ENCODE measurements at places on chromosomes 2 and 18.

DNA sequence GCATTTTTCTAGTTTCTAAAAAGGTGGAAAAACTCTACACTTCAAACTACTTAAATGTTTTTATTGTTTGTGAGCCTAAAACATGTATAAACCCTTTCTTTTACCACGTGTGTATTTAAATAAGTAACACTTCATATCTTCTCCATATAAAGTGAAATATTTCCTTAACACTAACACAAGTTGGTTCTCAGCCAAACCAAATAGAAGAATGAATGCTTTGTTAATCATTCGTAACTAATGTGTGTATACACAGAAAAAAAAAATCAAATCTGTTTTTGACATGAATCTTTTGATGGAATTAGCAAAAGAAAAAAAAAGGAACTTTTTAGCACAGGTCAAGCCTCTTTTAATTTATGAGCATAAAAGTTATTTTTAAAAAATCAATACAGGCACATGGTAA lies 89.3 kb downstream of the EHBP1 start:
- DNase-seq, result peak; percentile 74

GRCh38 chr2:187422282-187422681 lies 25.8 kb downstream of the CALCRL start:
- DNase-seq, result no peak

DNA sequence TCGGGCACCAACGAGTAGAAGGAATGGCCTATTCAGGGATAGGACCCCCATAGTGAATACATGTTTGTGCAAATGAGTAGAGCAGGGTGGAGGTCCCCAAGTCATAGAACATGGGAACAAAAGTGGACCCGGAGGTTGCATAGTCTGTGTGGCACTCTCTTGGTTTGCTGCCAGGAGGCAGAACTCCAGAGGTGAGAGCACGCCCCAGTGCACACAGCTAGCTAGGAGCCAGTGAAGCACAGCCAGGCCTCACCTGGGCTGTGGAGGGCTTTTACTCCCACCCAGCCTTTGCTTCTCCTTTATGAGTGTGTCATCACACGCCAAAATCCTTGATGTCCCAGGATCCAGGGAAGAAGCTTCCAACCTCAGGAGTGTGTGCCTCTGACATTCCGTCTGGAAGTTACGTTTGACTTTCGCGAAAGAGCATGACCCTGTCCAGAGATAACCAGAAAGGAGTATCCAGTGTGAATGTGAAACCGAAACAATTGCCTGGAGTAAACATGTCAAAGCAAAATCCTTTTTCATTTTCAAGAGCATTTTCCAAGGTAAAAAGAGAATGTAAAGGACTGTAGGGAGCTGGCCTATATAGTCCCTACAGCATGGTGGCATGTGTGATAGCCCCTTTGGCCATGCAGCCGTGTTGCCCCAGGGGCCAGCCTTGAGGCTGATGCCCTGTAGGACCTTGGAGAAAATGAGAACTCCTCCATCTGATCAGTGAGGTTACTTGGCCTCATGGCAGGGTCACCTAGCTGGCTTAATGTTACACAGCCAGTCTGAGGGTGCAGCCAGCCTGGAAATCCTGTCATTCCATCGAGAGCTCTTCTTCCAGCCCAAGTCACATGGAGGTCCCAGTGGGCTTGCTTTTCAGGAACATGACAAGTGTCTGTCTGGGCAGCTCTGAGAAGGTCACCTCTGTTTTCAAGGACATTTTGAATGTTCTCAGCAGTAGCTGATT lies 8.8 kb downstream of the TRIB2 start:
- no peak for DNase-seq

DNA sequence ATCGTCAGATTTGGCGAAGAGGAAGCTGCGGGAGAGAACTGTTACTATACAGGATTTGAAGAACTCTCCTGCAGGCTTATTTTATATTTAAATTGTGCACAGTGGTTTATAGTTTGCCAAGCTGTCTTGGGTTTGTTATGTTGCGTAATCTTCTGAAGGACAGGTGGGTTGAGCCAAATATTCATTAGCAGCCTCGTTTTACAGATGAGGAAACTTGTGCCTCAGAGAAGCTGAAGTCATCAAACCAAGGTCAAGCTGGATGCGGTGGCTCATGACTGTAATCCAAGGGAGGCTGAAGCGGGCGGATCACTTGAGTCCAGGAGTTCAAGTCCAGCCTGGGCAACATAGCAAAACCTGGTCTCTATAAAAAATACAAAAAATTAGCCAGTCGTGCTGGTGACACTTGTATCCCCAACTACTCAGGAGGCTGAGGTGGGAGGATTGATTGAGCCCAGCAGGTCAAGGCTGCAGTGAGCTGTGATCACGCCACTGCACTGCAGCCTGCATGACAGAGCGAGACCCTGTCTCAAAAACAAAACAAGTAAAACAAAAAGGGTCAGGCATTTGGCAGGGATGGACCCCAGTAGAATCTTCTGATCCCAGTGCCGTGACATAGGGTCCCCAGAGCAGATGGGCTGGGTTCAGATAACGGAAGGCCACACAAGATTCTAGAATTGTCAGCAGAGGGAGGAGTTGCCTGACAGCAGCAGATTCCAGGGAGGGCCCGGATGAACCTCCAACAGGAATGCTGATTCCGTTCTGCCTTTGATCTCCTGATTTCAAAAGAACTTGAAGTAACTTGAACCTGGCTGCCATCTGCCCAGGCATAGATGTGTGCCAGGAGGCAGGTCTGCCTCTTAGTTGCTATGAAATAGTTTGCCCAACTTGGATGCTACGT lies 50.6 kb downstream of the SH3BP4 start:
- DNase-seq, result peak; percentile 63

DNA sequence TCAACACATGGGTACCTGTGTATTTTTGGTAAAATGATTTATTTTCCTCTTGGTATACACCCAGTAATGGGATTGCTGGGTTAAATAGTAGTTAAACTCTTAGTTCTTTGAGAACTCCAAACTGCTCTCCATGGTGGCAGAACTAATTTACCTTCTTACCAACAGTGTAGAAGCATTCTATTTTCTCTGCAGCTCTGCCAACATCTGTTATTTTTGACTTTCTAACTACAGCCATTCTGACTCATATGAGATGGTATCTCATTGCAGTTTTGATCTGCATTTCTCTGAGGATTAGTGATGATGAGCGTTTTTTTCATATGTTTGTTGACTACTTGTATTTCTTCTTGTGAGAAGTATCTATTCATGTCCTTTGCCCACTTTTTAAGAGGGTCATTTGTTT lies 180.6 kb downstream of the FSIP2 start:
- peak; percentile 18 for DNase-seq

GRCh38 chr18:76518860-76519538 lies 24.0 kb upstream of the ZNF516 start:
- DNase-seq, result no peak

DNA sequence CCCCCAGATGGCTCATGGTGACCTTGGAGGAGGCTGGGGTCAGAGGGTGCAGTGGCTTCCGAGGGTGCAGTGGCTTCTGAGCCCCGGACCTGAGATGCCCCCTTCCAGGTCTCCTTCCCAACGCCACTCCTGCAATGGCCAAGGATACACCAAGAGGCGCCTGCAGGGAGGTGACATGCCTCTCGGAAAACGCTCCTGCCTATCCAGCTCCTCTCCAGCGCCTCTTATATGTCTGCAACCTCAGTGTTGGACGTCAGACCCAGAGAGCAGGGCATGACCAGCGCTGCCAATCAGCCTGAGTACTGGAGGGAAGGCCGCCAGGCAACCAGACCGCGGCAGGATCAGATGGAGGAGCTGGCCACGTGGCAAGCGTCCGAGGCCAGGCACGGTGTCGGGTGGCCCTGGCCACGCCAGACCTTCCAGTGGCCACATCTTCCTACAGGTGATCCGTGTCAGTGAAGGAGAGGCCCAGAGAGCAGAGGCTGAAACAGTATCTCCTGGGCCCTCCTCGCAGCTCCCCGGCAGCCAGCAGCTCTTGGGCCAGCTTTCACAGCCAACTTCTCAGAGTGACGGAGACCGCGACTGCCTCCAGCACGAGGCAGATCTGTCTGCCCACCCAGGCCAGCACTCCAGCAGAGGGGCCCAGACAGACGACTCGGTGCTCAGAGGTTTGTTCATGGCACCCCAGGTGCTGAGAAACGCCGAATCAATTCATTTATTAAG lies 199.5 kb upstream of the SALL3 start:
- DNase-seq, result no peak

GRCh38 chr2:238055841-238056240 lies 5.0 kb upstream of the SCLY start:
- no peak for DNase-seq

- DNase-seq, result peak; percentile 97
These were observed 83.7 kb downstream of the SDC1 start for GRCh38 chr2:20141056-20141762.

DNA sequence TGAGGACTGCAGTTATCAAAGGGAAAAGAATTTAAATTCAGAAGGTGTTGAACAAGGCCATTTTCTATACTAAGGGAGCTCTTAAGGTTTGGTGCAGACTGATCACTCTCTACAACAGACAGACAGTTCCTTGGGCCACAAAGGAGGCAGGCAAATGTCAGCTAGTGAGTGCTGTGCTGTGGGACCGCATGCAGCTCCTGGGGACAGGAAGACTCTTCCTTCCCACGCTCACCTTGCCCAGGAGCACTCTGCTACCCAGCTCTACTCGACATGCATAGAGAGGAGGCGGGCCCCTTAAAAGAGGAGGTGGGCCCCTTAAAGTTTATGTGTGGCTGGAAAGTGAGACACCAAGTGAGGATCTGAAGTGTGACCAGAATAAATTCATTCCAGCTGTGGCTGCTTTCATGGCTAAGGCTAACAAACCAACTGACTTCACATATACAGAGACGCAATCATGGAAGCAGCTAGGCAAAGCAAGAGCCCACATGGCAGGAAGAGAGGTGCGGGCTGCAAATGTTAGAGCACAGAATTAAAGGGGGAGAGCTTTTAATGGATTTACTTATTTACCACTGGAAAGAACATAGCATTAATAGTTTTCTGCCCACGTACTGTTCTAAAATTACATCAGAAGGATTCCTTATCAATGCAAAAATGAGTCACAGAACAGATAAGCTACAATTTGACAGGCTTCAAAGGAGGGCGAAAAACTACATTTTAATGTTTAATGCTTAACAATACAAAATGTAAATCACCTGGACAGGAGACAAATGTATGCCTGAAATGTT lies 101.4 kb upstream of the RNU4ATAC start:
- no peak for DNase-seq

Data from M059J (cell line).